EH (cell line): ENCODE measurements at places on chromosomes 6 and 20.

DNA sequence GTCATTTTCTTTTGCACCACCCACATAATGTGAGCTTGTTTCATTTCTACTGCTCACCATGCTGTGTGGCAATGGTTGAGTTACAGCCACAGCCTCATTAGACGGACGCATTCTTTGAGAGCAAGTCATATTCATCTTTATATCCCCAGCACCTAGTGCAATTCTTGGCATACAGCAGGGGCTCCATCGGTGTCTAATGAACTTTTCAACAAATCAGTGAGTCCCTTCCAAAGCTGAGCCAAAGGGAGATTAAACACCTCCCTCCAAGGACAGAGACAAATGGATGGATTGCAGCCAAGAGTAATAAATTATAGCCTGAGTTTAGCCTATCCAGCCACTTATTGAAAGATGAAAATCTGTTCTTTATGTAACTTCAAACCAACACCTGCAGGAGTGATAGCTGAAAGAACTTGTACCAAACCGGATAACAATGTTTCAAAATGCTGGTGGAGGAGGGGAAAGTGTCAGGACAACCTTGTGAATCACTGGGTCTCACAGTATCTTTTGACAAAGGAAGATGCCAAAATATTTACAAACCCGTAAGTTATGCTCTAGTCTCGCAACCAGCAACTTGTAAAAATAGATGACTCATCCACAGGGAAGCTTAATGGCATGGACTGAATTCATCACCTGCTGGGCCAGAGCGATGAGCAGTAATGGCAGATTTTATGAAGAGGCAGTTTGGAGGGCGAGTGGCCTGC is 139.0 kb downstream of the PXDC1 start:
- DNase-seq = peak; percentile 96

DNA sequence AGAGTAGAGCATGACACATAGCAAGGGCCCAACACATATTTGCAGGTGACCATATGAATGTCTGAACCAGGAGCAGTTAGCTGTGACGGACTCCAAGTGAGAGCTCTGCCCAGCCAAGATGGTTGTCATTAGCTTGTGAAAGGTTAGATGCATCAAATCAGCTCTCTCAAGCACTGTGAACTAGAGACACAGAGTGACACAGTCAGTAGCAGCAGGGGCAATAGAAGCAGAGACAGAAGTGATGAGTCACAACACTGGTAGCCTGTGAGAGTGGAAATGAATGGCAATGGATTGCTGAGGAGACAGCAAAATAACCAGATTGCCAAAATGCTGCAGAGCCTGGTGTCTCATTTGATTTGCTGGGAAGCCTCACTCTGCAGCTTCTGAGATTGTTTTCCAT is 558.9 kb downstream of the PKHD1 start:
- no peak for DNase-seq

GRCh38 chr6:4817551-4817950 is 41.3 kb downstream of the CDYL start:
- no peak for DNase-seq

- peak; percentile 59 for DNase-seq
Measured at GRCh38 chr6:78810146-78810545, 57.2 kb upstream of the IRAK1BP1 start.

GRCh38 chr6:24825130-24825630 is 26.5 kb upstream of the ARMH2 start:
- no peak for DNase-seq

DNA sequence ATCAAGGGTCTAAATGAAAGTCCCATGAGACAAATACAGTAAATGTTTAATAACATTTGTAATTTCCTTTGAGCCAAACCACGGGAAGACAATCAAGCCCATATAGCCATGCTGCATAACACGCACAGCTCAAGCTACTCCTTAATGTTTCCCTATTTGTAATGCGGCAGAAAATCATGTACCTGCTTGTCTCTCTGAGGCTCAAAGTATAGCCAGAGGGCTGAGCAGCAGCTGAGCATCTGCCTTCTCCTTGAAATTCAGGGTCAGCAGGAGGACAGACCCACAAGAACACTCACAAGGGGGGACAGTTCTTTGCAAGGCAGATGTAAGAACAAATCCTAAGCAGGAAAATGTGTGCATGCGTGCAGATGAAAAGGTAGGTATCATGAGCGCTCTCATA is 45.8 kb upstream of the JARID2 start:
- no peak for DNase-seq

- no peak for DNase-seq
Measured at GRCh38 chr20:1587781-1588532, 30.5 kb upstream of the SIRPD start.

DNA sequence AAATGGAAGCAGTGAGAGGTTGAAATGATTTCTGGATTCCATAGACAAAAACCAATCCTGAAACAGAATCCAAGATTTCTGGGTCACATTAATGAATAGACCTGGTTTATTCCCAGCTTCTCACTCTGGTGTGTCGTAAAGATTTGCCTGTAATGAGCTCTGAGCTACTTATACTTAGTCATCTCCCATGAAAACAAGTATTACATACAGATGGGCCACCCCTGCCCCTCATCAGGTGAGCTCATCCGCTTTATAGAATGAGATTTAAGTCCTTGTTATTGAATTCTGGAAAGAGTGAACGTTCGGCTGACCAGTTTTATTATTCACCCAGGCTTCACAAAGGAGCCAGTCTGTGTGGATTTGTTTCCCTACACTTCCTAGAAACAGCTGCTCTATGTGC is 47.1 kb upstream of the TMEM181 start:
- DNase-seq = no peak

DNA sequence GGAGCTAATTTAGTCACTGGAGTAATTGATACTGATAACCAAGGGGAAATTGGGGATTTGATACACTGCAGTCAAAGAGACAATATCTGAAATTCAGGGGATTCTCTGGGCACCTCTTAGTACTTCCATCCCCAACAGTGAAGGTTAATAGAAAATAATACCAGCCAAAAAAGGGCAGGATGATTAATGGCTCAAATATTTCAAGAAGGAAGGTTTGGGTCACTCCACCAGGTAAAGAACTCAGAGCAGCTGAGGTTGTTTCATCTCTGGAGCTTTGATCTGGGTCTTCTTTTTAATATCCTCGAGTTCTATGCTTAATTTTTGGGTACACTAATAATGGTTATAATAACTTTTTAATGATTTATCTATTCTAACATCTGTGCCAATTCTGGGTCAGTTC is 70.8 kb downstream of the CDKAL1 start:
- DNase-seq = no peak

DNA sequence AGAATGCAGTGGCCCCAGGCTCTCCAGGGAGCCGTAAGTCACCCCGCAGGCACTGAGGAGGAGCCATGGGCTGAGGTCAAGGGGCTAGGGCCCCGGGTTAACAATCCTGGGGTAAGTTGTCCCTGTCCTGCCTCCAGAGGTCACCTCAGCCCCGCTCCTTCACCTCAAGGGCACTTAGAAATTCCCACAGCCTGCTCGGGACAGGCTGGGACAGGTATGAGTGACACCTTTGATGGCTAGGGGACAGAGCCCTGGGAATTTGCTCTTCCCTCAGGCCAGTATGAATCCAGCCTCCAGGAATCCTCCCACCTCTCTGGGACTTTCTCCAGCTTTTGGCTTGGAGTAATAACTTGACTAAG is 3.5 kb upstream of the GRM4 start:
- DNase-seq = no peak

GRCh38 chr20:4875578-4876067 is 125.7 kb downstream of the SLC23A2 start:
- DNase-seq = no peak

DNA sequence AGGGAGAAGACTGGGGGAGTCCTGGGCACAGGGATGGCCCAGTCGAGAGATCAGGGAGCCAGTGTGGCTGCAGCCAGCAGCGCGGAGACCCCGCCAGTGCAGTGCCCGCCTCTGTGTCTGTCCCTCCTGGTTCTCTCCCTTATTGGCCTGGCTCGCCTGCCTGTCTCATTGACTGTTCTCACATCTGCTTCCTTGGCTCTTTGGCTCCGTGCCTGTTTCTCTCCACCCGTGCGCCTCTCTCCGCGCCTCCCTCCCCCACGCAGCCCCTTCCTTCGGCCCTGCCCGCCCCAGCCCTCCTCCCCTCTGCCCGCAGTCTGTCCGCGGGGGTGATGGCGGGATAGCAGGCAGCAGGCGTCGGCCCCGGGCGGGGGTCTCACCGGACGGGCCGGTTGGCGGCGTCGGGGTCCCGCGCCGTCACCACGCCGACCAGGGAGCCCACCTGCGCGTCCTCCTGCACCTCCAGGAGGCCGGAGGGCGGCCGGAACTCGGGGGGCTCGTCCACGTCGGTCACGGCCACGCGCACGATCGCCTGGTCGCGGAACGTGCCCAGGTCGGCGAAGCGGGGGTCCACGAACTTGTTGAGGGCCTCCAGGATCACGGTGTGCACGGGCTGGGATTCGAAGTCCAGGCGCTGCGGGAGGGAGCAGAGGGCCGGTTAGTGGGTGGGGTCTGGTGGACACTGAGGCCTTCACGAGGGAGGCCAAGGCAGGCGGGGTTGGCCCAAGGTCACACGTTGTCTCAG is 92.0 kb downstream of the CD40 start:
- no peak for DNase-seq

GRCh38 chr6:17673543-17674254 is 33.0 kb downstream of the NUP153 start:
- no peak for DNase-seq

GRCh38 chr6:35900448-35900847 is 20.4 kb downstream of the SRPK1 start:
- DNase-seq = no peak

DNA sequence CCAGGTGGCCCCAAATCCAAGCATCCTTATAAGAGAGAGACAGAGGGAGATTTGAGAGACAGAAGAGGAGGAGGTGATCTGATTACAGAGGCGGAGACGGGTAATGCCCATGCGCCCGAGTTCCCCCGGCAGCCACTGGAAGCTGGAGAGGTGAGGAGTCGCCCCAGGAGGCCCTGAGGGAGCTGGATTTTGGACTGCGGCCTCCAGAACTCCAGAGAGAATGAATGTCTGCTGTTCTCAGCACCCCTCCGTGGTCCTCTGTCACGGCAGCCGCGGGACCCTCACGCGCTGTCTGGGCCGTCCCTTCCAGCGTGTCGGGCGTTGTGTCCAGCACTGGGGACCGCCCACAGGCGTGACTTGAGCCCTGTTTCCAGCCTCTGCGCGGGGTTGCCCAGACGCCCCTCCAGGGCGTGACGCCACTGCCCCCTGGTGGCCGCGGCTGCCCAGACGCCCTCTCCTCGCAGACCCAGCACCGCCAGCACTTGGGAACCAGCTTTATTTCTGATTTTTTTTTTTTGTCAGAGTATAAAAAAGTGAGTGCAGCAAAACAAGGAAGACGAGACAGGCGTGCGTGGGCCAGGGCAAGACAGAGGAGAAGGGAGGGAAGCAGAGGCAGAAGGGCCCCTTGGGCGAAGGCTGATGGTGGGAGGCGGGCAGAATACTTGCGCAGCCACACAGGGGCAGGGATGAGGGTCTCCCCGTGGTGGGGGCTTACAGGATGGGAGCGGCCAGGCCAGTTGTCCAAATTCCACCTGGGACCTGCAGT is 4.1 kb upstream of the ZNF512B start:
- peak; percentile 84 for DNase-seq

GRCh38 chr6:19382676-19383075 is 454.5 kb upstream of the ID4 start:
- DNase-seq = no peak

- peak; percentile 82 for DNase-seq
Measured at GRCh38 chr6:16331384-16332174, 93.2 kb downstream of the GMPR start.

DNA sequence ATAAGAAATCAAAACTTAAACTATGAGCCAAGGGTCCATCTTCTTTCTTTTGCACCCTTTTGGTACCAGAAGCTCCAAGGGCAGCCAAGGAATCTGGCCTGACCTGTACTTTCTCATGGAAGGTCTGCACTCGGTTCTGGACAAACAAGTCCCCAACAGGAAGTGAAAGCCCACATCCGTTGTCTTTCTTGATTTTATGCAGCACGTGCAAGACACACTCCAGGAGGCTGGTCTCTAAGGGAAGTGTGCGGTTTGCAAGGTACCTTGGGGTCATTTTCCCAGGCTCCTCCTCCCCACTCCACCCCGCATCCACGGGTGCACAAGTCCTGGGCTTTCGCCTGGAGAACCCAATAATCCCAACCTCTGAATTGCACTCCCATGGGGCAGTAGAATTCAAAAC is 101.9 kb downstream of the NFATC2 start:
- no peak for DNase-seq

GRCh38 chr20:32960222-32960518 is 44.1 kb downstream of the SUN5 start:
- no peak for DNase-seq

GRCh38 chr6:144327081-144327480 is 41.9 kb downstream of the UTRN start:
- DNase-seq = no peak

GRCh38 chr6:118283766-118284165 is 264.3 kb upstream of the PLN start:
- DNase-seq = peak; percentile 67

DNA sequence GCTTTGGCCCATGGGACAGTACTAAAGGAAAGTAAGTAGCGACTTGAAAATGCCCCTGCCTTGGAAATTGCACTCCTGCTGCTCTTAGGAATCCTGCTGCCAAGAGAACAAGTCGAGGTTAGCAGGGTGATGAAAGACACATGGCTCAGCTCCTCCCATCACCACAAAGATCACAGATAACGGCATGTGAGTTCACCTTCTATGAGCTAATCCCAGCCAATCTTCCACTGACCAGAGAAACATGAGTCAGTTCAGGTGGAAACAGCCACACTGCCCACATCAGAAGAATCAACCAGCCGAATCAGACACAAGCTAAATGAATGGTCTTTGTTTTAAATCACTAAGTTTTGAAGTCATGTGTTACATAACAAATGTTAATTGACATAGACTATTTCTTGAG is 106.3 kb downstream of the PRKN start:
- no peak for DNase-seq

- peak; percentile 46 for DNase-seq
Measured at GRCh38 chr6:41306187-41306854, 19.8 kb upstream of the TREM1 start.
